ENCODE measurements at places on chromosomes 7 and 10. TPM values are rescaled to one million over a fixed set of nuclear protein-coding genes. Genes with fewer than 3 reads are reported as not detected.

CYP26C1 gene
- 0.32 TPM for total RNA-seq

CPN1 gene
- not detected for total RNA-seq

TMEM26 gene
- 3.6 TPM for total RNA-seq

MAT1A gene
- not detected for total RNA-seq

TSPAN12 gene
- total RNA-seq = 16.2 TPM

ADRB1 gene
- total RNA-seq = under 0.01 TPM

GRM8 gene
- total RNA-seq = not detected

SOSTDC1 gene
- total RNA-seq = not detected

RAPGEF5 gene
- total RNA-seq = 291 TPM

AGAP5 gene
- 1.6 TPM for total RNA-seq

OR2A5 gene
- total RNA-seq = not detected

SGCE gene
- 55.5 TPM for total RNA-seq

TMEM196 gene
- total RNA-seq = not detected

LRRC4 gene
- 0.32 TPM for total RNA-seq

ABCB1 gene
- 4.1 TPM for total RNA-seq

SLC18A3 gene
- not detected for total RNA-seq

PKD2L1 gene
- not detected for total RNA-seq

DGKI gene
- 0.15 TPM for total RNA-seq

ASAH2 gene
- 0.32 TPM for total RNA-seq

IDI2 gene
- total RNA-seq = not detected

CALHM1 gene
- not detected for total RNA-seq

SYT15B gene
- not detected for total RNA-seq

INSYN2A gene
- not detected for total RNA-seq

GPER1 gene
- total RNA-seq = not detected

FANK1 gene
- total RNA-seq = 1.6 TPM

CYP3A4 gene
- not detected for total RNA-seq

WASHC2A gene
- total RNA-seq = 27.6 TPM

Data from epithelial cell of umbilical artery (primary cell).